M059J (cell line): ENCODE measurements at places on chromosomes 6 and 20.

DNA sequence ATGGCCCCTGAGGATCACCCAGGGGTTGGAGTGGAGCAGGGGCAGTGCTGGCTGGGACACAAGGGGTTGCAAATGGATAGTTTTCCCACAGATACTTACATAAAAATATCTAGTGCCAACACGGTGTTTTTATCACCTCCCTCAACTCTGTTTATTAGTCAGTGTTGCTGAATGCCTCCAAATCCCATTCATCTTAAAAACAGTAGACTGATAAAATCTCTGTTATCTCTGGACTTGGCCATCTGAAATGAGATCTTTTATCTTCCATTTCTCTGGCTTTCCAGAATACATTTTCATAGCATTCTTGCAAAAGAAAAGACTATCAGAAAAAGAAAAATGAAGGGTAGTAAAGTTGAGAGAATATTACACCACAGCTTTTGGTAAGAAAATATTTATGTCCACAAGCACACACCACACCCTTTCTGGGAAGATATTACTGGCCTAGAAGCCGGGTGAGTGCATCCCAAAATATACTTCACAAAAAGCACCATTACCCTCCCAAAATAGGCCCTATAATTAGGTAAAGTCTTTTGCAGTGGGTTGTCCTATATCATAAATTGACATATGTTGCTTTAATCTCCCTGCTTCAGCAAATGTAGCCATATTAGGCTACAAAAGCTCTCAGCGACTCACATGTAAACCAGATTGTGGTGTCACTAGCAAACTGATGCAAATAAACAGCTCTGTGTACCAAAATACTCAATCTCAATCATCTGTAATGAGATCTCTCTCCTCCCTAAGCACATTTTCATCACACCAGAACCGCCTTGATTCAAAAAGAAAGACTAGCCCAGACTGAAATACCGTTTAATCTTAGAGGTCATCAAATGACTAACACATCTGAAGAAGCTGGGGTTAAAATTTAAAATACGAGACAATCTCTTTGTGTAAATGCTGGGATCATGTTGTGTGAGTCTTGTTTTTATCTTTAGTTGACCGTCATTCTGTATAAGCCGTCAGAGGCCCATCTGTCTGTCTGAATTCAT, 96.7 kb downstream of the FYN start:
- peak; percentile 20 for DNase-seq

- DNase-seq, result no peak
Measured at GRCh38 chr6:68127074-68127473, 508.0 kb upstream of the ADGRB3 start.

- no peak for DNase-seq
Measured at GRCh38 chr6:87675004-87675681, 26.9 kb downstream of the AKIRIN2 start.

GRCh38 chr6:47111685-47112084, 69.6 kb upstream of the ADGRF1 start:
- DNase-seq, result peak; percentile 73

- peak; percentile 80 for DNase-seq
Measured at GRCh38 chr6:84522135-84522549, 242.3 kb downstream of the TBX18 start.

GRCh38 chr20:62409931-62410745, 3.1 kb upstream of the CABLES2 start:
- DNase-seq, result peak; percentile 76

- DNase-seq, result peak; percentile 29
Measured at GRCh38 chr6:97059473-97059872, 134.9 kb downstream of the KLHL32 start.

GRCh38 chr6:138774370-138774769, 801 bp downstream of the CCDC28A start:
- peak; percentile 12 for DNase-seq

GRCh38 chr20:26208296-26209091, 511.8 kb upstream of the ZNF337 start:
- DNase-seq, result no peak

DNA sequence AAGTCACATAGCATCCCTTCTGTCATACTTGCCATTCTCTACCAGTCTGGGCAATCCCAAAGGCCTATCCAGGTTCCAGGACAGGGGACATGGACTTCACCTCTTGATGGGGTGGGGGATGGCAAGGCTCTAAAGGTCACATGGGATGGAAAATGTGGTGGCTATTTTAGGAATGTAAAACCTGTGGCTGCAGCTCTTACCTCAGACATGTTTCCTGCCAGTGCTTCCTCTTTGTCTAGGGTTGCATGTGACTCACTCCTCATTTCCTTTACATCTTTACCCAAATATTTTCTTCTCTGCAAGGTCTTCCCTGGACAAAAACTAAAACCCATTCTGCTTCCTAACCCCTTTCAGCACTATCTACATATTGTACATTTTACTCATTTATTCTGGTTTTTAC, 135.7 kb downstream of the BTBD3 start:
- peak; percentile 97 for DNase-seq

DNA sequence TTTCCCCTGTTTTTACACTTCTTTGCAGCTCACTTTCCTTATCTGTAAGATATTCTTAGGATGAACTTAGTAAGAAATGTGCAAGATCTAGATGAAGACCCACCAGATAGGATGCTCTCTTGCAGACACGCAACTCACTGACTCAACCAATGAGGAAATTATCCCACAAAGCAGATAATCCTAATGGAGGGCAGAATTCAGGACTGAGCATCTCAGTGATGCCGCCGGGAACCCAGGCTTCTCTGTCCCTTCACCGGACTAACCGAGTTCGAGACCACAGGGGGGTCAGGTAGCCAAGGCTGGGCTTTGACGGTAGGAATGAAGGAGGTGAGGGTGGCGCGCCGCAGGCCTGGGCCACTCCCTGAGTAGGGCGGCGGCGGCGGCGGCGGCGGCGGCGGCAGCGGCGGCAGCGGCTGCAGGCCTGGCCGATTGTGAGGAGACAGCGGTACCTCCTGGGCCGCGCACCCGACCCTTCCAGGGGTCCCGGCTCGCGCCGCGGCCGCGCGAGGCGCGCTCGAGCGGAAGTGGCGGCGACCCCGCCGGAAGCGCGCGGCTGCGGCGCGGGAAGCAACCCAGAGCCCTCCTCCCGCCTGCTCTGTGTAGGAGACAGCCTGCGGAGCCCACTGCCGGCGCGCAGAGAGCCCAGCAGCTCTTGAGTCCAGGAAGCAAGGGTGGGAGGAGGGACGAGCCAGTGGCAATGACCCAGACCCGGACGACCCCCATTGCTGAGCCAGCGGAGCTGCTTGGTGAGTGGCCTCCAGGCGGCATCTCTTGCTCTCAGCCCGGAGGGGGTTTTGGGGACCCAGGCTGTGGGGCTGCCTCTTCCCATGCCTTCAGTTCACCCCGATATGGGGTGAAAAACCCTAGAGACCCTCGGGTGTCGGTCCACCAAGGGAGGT, at the start of gene KHDC1:
Gene KHDC1 (minus strand): TSS at position 526 of the 899 bp plus-strand sequence. CDS start 20,679 bp downstream, outside the sequence.
- peak; percentile 69 for DNase-seq

- DNase-seq, result peak; percentile 92
Measured at GRCh38 chr6:30887901-30888815, 3.8 kb downstream of the DDR1 start.

GRCh38 chr6:105345506-105345905, 57.4 kb downstream of the PREP start:
- no peak for DNase-seq

DNA sequence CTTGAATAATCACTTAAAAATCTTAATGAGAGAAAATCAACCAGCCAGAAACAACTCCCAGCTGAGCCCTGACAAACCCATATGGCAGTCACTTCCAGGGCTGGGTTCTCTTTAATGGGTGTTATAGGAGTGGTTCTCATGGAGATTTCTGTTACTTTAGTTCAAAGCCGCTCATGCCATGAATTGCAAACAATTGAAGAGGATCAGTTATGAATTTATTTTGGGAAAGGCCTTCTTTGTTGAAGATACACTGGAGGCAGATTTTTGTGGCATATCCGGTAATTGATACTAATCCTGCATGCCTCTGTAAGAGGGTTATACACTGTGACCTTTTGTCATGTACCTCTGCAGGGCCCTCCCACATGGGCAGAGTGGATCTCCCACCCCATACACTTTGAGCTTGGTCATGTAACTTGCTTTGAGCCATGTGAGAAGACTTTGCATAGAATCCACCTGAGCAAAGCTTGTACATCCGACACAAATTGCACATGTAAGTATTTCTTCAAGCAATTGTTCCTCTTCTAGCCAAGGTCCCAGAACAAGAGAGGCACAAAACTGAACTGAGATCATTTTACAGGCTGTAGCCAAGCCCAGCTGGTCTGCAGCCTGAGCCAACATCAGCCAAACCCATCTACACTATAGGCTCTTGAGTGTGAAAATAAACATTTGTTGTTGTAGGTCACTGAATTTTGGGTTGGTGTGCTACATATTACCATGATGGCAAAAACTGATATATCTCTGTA, 492.3 kb downstream of the PREX1 start:
- DNase-seq, result no peak

DNA sequence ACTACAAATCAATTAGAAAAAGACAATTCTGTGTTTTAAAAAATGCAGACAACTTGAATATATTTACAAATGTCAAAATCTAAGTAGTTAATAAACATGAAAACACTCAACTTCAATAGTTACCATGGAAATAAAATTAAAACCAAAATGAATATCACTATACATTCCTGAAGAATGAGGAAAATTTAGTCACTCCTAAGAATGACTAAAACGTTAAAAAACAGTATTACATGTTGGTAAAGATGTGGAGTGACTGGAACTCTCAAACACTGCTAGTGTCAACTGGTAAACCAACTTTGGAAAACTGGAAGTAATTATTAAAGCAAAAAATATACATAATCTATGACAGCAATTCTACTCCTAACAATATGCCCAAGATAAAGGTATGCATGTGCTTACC, 36.3 kb downstream of the AHI1 start:
- DNase-seq, result no peak

DNA sequence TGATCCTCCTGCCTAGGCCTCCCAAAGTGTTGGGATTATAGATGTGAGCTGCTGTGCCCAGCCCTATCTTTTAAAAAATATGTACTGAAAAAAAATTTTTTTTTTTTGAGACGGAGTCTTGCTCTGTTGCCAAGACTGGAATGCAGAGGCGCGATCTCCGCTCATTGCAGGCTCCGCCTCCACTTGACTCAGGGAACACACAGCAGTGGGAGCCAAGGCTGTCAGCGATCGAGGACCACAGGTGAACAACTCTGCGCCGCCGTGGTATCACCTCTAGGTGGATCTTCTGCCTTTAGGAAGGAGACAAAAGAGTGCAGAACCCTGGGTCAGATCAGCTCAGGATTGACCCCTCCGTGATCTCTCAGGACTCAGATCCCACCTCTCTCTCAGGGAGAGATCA, 13.7 kb downstream of the RAET1E start:
- no peak for DNase-seq

GRCh38 chr20:22829356-22829755, 205.8 kb upstream of the SSTR4 start:
- no peak for DNase-seq

DNA sequence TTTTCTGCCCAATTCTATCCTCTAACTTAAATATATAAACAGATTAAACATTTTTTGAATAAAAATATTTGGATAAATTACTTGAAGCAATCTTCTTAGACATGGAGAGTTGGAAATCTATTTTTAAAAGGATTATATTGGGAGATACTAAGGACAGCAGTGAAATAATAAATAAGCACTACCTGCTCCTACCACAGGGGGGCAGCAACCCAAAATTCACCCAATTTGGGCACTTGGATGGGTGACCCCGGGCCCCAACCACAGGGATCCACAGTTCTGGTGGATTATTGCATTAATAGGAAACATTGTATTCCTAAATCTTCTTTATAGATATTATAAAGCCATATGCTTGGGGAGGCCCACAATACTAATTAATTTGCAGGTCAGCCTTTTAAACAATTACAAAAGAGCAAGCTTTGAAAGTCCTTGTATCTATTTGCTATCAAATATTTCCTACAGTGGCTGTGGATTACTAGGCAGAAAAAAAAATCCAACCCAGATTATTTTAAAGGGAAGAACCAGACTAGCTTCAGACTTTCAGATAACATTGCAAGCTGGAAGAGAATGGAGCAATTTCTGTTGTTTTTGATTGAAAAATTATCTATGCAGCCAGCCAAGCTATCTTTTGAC, 66.4 kb upstream of the PDE10A start:
- DNase-seq, result no peak

DNA sequence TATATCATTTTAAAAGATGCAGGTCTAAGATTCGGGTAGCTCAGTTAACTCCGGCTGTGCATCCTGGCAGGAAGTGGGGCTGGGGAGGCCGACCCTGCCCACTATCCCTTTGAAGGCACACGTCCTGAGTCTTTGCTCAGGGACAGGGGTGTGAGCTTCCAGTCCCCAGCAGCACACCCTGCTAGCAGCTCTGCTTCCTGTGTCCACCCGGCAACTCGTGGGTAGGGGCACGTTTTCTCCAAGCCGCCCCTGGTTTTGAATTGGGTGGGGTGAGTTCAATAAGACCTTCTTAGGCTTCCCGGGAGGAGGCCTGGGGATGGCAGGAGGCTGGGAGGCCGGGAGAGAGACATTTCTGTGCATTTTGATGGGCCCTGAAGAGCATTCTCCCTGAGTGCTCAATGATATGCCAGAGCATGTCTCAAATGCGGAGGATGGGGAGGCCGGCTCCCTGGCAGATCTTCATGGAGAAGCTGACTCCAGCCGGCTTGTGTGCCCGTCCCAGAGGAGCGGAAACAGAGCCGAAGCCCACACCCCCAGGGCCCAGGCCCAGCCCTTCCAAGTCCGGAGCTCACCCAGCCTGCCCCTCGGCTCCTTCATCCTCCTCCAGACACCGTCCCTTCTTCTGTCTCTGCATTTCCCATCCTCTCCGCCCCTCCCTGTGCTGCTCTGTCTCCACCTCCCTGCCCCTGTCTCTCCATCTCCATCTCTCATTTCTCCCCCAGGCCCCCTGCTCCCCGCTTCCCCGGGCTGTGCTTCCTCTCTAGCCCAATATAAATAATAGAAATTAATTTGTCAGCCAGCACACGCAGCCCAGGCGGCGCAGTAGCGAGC, 36.3 kb upstream of the ZFAND3 start:
- peak; percentile 64 for DNase-seq

DNA sequence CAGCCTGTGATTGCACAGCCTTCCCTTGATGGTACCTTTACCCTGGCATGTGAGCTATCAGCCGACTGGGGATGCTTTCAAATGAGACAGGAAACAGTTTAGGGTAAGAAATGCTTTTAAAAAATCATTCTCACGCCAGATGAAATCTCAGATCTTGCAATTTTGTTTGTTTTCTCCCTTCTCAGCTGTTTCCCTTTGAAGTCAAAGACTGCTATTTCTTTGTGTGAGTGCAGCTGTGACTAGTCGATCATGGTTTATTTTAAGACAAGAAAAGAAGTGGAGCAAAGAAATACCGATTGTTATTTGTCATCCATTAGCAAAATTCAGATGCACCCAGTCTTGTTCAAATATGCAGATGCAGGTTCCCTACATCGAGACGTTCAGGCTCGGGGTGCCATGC, 489.7 kb downstream of the QKI start:
- DNase-seq, result no peak

GRCh38 chr20:58173930-58174707, 54.3 kb downstream of the ANKRD60 start:
- no peak for DNase-seq

- no peak for DNase-seq
Measured at GRCh38 chr6:122821095-122821494, 32.0 kb downstream of the SMPDL3A start.

- DNase-seq, result no peak
Measured at GRCh38 chr20:13222319-13222716, 1.2 kb downstream of the ISM1 start.

- no peak for DNase-seq
Measured at GRCh38 chr20:48609491-48609978, 218.3 kb downstream of the PREX1 start.

GRCh38 chr6:139381216-139381865, 6.9 kb upstream of the CITED2 start:
- DNase-seq, result no peak
